ENCODE measurements at places on chromosomes 16 and 17.

- DNase-seq: peak; percentile 80
These were observed 32.6 kb upstream of the MEOX1 start for GRCh38 chr17:43694081-43694870.

- peak; percentile 10 for DNase-seq
These were observed 2.4 kb downstream of the PFN1 start for GRCh38 chr17:4945944-4946280.

- no peak for DNase-seq
These were observed 21.6 kb upstream of the ENDOV start for GRCh38 chr17:80393241-80393890.

GRCh38 chr17:43039646-43040045 is 14.6 kb downstream of the RND2 start:
- no peak for DNase-seq

GRCh38 chr16:55000595-55000994 is 69.9 kb downstream of the IRX5 start:
- DNase-seq: no peak

DNA sequence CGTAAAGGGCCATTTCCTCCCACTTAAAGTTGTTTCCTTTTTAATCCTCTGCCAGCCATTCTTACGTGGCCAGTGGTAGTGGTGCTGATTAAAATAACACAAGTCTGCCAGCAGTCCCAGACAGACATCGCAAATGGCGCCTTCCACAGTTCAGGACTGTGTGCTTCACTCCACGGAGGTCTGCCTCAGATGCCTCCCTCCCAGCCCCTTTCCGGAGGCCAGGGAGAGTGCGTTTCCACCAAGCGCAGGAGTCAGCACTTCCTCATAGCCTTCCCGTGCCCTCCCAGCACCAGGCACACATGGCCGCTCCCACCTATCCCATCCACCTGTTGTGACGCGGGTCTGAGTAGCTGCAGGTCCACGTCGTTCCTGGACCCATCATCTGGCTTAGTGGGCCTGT is 205.6 kb downstream of the RPTOR start:
- no peak for DNase-seq

DNA sequence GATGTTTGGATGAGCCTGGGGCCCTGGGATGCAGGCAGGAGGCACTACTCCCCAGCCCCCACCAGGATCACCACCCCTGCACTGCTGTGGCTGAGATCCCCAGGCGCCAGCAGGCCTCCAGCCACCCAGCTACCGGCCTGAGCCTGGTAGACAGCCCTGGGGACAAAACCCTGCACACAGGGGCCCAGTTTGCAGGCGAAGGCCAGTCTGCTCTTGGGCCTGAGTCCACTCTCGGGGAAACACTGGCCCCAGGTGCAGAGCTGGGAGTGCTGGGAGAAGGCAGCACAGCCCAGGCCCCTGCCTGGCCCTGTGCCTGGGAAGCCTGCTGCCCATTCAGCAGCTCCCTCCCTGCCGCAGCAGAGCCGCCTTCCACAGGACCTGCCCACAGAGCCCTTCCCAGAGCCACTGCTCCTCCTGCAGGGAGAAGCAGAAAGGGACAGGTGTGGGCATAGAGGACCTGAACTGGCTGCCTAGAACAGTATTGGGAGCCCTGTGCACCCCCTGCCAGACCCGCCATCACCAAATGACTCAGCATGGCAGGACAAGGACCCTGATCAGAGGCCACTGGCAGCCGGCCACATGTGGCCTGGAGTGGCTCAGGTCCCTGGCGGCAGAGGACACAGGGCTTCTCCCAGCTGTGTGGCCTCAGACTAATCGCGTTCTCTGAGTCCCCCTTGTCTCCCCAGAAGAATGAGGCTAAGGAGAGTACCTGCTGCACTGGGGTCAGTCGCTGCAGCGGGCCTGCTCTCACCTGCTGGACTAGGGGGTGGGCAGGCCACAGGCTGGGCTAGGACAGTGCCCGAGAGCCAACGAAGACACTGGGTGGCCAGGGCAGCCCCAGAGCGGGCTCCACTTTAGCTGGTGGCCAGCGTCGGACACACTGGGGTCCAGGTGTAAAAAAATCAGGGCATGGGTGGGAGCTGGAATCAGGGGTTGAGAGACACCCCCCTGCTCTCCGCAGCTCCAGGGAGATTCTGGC is 10.7 kb downstream of the MSRB1 start:
- DNase-seq: no peak

- no peak for DNase-seq
These were observed 22.2 kb downstream of the SLC38A8 start for GRCh38 chr16:84020353-84020752.

- no peak for DNase-seq
These were observed 80.0 kb downstream of the TIMM22 start for GRCh38 chr17:1076982-1077302.

DNA sequence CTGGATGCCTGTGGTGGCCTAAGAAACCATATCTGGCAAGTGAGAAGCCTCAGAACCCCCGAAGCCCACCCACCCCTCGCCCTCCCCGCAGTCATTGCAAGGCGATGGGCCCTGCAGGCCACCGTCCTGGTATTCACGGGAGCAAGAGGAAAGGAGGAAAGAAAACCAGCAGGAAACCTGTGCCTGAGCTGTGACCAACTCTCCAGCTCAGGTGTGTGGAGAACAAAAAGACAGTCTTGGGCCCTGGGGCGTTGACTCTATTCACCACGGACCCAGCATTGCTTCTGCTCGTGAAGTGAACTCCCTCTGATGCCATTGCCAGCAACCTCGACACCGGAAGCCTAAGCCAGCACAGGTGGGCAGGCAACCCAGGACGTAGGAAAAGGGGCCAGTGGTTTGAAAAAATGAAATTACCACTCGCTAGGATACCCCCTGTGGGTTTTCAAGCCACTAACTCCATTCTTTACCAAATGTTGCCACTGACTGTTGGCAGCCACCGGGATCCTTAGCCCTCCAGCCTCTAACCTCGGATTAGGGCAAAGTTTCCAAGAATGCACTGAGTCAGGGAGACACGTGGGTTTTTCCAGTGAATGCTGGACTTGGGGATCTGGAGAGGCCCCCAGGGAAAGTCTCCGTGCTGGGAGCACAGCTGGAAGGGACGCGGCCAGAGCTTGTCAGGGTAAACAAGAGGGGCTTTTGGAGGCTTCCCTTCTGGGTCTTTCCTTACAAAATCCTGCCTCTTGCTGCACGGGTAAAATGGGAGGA is 25.1 kb downstream of the FA2H start:
- no peak for DNase-seq

DNA sequence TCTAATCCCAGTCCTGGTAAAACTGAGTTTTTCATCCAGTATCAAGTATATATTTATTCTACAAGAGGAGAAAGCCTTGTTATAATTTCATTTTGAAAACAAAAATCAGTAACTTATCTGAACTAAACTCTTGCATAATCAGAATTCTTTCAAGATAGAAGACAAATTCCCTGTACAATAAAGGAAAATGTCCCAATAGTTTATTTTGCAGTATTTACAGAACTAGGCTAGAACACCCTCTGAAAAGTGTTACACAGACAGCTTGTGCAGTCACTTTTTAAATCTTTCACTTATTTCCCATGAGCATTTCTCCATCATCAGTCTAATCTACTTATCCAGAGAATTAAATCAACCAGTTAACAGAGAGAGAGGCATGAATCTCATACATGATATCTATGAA is 48.5 kb downstream of the SPOP start:
- no peak for DNase-seq

DNA sequence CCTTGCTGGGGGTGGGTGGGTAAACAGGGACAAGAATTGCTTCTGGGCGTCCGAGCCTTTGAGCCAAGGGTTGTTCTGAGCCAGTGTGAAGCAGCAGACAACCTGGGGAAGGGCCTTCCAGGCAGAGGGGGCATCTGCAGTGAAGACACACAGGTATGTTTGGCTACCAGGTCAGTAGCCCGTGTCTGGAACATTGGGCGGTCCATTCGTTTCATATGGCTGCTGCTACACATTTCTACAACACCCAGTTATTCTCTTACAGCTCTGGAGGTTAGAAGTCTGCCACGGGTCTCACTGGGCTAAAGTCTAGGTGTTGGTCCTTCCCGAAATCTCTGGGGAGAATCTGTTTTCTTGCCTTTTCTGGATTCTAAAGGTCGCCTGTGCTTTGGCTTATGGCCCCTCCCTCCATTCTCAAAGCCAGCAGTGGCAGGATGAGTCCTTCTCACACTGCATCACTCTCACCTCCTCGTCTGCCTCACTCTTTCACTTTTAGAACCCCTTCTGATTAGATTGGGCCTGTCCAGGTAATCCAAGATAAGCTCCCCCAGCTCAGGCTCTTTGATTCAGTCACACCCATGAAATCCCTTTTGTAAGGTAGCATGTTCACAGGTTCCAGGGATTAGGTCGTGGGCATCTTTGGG is 136.1 kb downstream of the CLEC16A start:
- DNase-seq: no peak

DNA sequence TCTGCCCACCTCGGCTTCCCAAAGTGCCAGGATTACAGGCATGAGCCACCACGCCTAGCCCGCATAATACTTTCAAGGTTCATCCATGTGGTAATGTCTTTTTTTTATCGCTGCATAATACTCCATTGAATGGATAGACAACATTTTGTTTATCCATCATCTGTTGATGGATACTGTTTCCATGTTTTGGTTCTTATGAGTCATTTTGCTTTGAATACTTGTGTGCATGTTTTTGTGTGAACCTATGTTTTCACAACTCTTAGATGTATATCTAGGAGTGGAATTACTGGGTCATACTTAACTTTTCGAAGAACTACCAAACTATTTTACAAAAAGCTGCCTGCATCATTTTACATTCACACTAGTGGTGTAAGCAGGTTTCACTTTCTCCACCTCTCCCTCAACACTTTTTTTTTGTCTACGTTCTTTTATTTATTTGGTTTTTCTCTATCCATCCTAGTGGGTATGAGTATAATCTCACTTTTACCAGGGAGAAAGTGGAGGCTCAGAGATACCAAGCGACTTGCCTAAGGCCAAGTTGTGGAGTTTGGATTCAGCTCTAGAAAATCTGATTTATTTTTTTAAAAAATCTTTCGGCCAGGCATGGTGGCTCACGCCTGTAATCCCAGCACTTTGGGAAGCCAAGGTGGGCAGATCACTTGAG is 151.2 kb downstream of the CMIP start:
- no peak for DNase-seq

DNA sequence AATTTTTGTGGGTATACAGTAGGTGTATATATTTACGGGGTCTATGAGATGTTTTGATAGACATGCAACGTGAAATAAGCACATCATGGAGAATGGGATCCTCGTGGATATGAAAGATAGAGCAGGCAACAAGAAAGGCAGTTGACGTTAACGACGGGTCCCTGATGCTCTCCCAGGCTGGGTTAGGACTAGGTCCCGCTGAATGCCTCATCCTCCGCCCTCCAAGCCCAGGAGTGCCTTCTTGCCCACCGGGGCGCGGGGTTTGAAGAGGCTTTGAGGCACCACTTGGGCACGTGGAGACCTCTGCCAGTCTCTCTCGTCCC is 9.5 kb upstream of the ZFP90 start:
- DNase-seq: no peak

DNA sequence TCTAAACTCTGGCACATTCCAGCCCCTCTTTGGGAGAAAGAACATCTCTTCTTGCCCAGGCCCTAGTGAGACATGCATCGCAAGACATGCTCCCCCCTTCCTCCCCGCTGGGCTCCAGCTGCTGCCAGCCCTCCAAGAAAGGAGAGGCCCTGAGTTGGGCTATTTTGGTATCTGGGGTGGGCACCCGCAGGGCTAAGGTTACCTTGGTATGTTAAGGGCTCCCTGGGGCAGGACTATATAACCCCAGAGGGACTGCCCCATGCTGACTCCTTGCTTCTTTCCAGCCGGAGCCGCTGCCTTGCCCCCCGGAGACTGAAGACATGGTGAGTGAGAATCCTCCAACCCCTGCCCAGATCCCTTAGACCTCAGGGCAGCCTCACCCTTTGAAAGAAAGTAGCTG is at the start of gene MYL11:
Gene MYL11 (plus strand): TSS at position 265 of the 400 bp plus-strand sequence. CDS start 56 bp downstream, at position 321.
- DNase-seq: no peak

DNA sequence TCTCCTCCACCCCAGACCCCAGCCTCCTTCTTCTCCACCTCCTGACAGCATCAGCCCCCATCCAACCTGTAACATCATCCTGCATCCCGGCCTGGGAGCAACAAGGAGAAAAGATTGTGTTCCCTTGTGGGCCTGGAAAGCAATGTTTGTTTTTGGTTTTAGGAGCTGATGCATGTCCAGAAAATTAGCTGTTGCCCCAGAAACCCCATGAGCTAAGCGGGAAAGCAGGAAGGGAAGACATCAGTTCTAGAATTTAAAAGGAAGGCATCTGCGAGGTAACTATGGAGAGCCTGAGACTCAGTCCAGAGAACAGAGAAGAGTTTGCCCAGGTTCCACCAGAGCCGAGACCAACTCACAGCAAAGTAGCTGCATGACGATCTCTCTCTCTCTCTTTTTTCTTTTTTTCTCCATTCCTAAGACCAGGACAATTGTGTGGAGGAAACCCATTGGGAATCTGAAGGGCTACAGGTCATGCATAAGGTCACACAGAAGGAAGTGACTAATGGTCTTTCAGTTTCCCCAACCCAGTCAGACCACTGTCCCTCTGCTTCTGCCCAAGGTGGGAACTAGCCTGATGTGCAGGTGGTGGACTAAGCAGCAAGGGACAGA is 124.4 kb downstream of the SLC39A11 start:
- no peak for DNase-seq

DNA sequence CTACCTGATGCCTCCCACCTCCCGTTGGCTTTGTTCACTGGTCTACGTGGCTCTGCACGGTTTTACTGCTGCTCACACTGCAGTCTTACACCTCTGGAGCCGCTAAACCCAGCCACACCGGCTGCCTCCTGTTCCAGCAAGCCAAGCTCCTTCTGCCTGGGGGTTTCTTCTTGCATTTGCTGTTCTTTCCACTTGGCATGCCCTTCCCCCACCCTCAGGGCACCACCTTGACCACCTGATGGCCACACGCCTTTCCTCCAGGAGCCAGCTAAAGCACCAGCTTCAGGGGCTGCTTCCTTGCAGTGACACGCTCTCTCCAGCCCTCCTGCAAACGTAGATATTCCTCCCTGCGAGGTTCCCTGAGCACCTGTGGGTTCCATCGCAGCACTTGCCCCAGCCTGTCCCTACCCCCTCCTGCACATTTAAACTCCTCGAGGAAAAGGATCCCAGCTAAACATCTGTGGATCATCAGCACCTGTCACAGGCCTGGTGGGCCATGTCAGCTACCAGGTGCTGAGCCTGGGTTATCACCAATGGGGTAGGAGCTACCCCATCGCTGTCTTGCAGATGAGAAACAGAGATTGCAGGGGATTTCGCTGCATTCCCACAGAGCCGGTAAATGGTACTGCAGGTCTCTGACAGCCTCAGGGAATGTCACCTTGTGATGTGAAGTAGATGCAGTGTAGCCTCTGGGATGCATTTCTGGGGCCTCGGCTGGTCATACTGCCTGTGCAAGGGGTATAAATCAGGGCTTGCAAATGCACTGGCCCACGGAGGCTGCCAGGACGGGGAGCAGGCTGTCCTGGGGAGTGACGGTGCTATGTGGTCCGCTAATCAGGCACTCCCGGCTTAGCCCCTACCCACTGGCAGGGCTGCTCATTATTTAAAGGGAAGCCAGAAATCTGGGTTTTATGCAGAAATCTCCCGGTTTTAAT is 285.2 kb downstream of the CPPED1 start:
- no peak for DNase-seq

GRCh38 chr17:71188811-71189492 is 931.9 kb upstream of the SOX9 start:
- no peak for DNase-seq
